ENCODE measurements at places on chromosomes 5 and 9.

DNA sequence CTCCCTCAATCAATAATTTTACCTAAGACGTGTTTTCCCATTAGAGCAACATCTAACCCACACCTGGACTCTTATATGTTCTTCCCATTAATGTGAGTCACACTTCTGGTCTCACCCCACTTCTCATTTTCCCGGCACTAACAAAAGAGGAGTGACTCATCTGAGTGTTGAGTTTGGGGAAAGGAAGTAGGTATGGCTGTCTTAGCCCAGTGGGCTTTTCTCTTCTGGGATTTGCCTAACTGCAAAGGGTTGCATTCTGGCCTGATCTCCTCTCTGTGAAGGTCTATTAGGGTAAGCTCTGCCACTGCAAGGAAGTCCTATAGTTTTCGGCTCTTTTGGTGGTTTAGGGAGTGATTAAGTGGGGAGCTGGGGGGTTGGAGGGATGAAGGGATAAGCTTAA is 195.6 kb downstream of the KIAA0825 start:
- DNase-seq, result no peak

DNA sequence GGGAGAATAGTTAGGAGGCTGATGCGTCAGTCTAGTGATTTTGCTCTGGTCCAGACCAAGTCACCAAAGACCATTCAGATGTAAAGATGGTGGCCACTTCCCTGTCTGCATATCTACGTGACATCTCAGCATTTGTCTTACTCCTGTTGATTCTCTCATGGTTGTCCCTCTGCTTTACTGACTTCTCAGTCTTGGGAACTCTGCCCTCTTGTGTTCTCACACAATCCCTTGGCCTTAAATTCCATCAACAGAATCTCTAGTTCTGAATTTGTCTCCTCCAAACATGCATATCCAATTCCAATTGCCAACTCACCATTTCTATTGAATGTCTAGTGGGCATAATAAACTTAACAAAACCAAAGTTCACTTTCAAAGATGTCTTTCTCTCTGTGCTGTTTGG is 147.8 kb downstream of the SLC24A2 start:
- no peak for DNase-seq

DNA sequence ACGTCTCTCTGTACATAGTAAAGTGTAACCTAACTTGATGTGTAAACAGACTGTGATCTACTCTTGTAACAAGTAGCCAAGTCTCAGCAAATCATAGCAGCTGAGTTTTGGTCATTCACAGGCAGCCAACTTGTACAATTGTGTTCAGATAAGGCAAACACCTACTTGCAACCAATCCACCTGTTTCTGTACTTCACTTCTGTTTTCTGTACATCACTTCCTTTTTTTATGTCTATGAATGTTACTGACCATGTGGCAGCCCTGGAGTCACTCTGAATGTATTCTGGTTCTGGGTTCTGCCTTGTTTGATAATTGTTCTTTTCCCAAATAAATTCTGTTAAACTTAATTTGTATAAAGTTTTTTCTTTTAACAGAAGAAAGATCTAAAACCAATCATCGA is 26.0 kb downstream of the RLN2 start:
- no peak for DNase-seq

DNA sequence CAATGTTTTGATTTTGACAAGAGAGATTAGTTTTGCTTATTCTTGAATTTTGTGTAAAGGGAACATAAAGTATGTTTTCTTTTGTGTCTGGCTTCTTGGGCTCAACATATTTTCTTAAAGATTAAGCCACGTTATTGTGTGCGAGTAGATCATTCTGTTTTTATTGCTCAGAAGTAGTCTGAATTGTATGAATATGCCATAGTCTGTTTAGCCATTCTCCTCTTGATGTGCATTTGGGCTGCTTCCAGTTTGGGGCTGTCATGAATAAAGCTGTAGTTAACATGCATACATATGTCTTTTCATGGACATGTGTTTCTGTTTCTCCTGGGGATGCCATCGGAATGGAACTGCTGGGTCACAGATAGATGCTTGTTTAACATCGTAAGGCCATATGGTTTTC is 198.9 kb downstream of the FANCC start:
- DNase-seq, result no peak

- DNase-seq, result no peak
These were observed 162.5 kb downstream of the SPOCK1 start for GRCh38 chr5:137336565-137337120.

GRCh38 chr5:18491349-18491748 is 857.1 kb downstream of the TAF11L14 start:
- DNase-seq, result no peak

DNA sequence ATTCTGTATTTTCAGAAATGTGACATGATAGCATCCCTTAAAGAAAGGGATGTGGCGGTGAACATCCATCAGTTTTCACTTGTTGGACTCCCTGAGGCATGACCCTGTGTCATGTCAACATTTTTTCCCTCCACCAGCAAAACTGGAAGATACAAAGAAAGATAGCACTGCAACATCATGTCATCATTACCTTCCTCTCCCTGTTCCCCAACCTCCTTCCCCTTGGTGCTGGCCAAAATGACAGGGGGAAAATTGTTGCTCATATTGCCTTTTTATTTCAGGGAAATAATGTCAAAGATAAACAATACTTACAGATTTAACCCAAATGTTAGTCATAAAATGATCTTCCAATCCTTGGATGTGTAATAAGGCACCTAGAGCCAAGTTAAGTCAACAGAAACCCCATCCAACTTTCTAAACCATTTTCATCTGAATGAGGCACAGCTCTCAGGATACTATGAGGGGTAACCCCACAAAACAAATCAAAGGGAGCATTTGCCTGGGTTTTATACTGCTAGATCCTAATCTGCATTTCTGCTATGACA is 644.3 kb downstream of the ACTL7B start:
- no peak for DNase-seq

- DNase-seq, result no peak
These were observed 323.6 kb downstream of the NFIB start for GRCh38 chr9:13990331-13990730.

DNA sequence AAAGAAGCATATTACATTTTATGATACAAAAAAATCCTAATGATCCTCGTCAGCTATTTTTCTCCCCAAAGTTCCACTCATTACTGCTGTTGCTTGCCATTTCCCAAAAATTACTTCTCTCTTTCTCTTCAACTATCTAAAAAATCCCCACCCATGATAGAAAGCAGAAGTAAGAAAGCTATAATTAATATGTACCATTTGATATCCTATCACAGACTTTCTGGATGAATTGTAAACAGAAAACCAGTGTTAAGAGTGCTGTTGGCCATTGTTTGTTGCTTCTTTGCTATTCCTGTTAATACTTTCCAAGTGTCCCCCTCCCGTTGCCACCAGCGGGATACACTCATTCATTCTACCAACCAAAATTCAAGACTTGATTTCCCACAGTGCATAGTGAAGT is 136.3 kb upstream of the SMARCA2 start:
- DNase-seq, result no peak

DNA sequence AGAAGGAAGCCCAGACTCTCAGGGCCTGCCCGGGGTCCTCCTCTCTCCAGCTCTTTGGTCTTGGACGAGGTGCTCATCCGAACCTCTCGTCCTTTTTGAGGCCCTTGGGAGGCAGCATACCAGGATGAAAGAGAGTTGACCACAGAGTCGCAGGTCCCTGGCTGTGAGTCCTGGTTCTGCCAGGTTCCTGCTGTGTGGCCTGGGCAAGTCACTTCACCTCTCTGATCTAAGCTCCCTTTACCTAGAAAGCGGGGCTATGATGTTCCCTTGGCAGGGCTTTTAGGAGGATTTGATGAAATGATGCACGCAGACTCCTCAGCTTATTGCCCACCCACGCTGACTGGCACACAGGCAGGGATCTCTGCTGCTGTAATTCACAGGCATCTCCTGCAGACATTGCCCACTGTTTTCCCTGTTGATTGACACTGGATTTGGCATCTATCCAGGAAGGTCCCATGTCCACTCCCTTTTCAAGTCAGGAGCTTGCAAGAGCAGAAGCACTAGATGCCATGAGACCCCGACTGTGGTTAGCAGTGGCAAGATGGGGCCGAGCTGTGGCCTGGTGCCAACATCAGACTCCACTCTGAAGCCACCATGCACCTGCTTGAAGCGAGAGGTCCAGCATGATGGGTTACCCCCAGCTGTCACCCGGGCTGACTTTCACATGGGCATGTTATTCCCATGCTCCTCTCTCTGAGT is 71.5 kb downstream of the MACROH2A1 start:
- no peak for DNase-seq

- no peak for DNase-seq
These were observed 238.7 kb downstream of the AGTPBP1 start for GRCh38 chr9:85502815-85503655.

GRCh38 chr5:156913719-156914370 is 49.2 kb downstream of the TIMD4 start:
- DNase-seq, result no peak

Data from stimulated activated CD8-positive, alpha-beta memory T cell treated with anti-CD3 and anti-CD28 coated beads, Interleukin-7, amount 100 ng/mL, for 24 hours (primary cell).